ENCODE measurements at places on chromosomes 6 and 20.

DNA sequence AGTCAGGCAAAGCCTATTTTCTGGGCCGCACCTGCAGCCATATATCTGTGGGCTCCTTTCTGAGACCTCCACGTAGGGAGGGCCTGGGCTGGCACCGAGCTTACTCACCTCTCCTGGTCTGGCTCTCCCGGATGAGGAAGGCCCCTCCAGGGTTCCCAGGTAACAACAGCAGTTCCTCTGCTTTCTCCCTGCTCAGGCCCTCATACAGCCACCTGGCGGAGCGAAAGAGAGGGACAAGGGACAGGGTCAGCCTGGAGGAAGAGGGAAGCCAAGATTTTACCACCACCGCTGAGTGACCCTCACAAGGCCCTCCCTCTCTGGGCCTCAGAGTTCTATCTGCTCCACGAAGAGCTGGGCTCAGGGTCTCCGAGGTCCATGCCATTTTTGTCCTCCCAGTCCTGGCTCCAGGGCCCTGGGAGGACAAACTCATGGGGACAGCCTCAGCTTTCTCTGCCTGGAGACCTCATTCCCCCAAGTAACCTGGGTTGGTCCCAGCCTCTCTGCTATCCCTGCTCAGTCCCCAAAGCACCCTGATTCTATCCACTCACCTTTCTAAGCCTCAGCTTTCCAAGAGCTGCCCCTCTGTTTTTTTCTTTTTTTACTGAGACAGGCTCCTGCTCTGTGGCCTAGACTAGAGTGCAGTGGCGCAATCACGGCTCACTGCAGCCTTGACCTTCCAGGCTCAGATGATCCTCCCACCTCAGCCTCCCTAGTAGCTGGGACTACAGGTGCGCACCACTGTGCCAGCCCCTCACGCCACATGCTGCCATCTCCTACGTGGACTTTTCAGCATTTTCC, 13.3 kb downstream of the SLA2 start:
- DNase-seq: no peak

GRCh38 chr6:90088009-90088408, 193.7 kb downstream of the GJA10 start:
- DNase-seq: no peak

DNA sequence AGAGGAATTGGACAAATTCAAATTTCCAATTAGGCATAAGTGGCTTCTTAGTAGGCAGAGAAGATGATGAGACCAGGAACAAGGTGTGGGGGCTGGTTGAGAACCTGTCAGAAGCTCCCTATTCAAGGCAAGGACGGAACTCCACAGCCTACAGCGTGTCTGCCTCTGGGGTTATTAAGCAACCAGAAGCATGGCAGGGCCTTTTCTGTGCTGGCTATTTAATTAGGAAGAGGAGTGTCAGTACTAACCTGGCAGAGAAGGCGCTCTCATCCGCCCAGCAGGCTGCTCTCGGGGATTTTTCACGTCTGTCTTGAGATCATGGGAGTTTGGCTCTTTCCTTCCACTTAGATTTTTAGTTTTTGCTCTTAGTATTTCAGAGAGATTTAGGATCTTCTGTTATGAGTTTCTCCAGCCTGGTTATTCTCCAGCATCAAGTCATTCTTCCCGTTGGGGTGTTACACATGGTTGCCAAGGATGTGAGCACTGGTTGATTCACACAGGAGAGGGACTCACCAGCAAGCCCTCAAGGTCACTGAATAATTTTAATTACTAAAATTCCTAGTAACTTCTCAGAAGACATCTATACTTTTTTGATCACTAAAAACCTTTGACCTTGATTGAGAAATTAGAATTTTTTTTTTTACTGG, 23.9 kb downstream of the ADTRP start:
- DNase-seq: no peak

- DNase-seq: no peak
These were observed 28.1 kb upstream of the IBTK start for GRCh38 chr6:82275686-82276085.

- DNase-seq: peak; percentile 47
These were observed 5.2 kb downstream of the OCSTAMP start for GRCh38 chr20:46545077-46545826.

- no peak for DNase-seq
These were observed 4.9 kb upstream of the TMEM242 start for GRCh38 chr6:157328108-157328692.

DNA sequence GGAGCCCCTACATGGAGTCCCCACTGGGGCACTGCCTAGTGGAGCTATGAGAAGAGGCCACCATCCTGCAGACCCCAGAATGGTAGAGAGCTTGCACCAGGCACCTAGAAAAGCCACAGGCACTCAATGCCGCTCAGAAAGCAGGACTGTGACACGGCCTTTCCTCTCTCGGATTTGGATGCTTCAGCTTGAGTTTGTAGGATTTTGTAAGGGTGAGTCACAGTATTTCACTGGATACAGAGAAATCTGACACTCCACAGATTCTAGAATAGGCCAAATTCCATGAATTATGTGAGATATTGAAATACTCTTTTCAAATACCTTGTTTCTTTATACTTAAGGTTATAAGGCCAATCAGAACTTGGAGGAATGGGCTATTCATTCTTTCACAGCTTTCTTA, 424.5 kb downstream of the HTR1B start:
- no peak for DNase-seq

DNA sequence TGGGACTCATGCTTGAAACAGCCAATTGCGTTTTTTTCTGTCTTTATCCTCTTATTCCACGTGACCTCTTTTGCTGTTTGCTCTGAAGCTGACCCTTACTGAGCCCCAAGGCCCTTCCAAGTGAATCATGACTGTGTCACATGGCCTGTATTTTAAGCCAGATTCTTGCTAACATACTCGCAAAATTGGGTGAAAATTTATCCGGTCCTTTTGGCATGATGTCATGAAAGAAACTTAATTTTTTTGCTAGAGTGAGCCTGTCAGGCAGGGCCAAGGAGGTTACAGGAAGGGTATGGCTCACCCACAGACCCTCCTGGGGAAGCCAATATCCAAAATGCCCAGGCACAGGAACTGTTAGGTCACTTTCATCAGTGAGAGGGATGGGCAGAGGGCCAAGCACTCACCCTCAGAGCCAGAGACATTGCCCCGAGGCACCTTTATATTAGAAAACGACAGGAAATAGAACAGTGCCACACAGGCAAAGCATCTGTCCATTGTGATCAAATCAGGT, 296.7 kb downstream of the CDH26 start:
- DNase-seq: no peak

DNA sequence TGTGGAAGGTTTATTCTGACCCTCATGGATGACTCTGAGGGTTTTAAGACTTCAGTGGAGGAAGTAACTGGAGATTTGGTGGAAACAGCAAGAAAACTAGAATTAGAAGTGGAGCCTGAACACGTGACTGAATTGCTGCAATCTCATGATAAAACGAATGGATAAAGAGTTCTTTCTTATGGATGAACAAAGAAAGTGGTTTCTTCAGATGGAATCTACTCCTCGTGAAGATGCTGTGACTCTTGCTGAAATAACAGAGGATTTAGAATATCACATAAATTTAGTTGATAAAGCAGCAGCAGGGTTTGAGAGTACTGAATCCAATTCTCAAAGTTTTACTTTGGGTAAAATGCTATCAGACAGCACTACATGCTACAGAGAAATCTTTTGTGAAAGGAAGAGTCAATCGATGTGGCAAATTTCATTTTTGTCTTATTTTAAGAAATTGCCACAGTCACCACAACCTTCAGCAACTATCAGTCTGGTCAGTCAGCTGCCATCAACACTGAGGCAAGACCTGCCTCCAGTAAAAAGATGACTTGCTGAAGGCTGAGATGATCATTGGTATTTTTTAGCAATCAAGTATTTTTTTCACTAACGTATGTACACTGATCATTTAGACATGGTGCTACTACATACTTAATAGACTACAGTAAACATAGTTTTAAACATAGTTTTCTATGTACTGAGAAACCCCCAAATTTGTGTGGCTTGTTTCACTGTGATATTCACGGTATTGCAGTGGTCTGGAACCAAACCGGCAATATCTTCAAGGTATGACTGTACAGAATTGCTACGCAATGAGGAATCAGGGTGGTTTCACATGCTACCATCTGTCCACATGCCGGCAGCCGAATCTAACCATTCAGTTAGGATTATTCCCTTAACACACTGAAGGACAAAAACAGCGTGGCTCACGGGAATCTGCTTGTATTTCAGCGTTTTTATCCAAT, 149.0 kb downstream of the MYB start:
- no peak for DNase-seq

- DNase-seq: no peak
These were observed 183.4 kb downstream of the WDR27 start for GRCh38 chr6:169518451-169518850.

DNA sequence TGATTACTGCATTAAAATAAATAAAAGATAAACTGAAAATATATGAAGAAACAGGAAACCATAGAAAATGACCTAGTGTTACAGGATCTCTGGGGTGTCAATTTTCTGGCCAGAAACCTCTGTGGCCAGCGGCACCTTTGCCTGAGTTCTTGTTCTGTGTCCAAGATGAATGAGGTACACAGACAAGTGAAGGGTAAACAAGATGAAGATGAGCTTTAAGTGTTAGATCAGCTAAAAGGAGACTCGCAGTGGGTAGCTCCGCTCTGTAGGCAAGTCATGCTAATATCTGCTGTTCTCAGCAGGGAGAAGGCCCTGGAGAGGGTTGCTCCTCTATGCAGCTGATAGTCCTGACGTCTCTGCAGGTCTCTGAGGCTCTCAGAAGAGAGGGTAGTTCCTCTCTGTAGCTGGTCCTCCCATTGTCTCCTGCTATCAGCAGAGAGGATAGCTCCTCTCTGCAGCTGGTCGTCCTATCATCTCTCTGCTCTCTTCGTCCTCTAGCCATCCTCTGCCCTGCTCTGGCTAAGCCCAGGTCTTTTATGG, 35.9 kb upstream of the TBC1D22B start:
- DNase-seq: no peak

DNA sequence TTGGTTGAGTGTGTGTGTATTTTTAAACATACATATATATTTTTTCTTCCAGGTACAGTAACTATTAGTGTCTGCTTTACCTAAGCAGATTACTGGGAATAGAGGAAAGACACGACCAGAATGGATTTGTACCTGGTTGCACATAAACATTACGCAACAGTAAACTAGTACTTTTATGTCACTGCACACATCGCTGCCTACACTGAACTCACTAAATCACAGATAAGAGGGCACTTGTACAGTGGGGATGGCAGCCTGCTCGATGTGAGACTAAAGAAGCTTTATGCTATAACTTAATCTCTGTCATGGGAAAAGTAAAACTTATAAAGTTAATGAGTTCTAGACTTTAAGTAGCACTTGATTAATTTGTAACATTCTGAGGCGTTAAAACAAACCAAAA, 89.5 kb upstream of the SIM1 start:
- DNase-seq: no peak
